ENCODE measurements at places on chromosomes 11 and 22. TPM values are rescaled to one million over a fixed set of nuclear protein-coding genes. Genes with fewer than 3 reads are reported as not detected.

DNA sequence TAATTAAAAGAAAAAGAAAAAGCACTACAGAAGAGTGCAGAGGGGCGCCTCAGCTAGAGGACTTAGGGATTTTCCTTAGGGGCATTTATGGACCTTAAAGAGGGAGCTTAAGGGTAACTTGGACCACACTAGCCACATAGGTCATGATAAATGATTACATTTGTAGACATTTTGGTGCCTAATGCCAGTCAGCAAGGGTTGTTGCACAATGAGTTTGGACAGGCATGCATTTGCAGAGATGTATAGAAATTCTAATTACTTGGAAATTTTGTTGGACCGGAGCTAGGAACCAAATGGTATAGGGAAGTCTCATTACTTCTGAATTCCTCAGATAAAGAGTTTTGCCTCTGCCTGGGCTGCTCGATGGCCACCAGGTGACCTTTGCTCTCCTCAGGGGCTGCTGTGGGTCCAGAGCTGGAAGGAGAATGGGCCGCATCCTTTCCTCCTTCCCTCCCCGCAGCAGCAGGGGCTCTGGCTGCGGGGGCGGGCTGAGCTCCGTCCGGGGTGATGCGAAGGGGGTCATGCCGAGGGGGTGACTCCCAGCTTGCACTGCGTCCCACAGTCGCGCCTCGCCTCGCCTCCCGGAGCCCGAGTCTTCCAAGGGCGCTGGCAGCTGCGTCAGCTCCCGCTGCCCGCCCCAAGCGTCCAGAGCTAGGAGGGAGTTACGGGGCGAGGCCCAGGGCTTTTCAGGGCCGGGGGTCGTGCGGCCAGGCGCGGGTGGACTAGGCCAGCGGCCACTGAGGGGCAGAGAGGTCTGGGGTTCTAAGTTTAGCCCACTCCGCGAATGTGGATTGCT, 20.3 kb upstream of the MALAT1 start:
- DNase-seq, result no peak

DNA sequence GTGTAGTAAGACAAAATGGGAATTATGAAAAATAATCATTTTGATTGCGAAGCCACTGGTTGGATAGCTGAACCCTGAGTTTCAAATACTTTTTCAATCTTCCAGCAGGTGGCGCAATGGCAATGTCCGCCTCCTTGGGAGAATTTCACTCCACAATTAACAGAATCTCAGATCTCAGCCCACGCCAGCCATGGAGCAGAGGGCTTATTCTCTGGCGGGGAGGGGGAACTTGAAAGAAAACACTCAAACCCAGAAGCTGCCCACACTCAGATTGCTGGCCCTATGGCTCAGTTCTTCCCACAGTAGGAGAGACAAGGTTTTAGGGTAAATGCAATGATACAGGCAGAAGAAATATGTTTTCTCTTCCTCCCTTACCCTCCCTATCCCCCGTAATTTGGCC, 38.7 kb upstream of the RCN1 start:
- peak; percentile 34 for DNase-seq

DNA sequence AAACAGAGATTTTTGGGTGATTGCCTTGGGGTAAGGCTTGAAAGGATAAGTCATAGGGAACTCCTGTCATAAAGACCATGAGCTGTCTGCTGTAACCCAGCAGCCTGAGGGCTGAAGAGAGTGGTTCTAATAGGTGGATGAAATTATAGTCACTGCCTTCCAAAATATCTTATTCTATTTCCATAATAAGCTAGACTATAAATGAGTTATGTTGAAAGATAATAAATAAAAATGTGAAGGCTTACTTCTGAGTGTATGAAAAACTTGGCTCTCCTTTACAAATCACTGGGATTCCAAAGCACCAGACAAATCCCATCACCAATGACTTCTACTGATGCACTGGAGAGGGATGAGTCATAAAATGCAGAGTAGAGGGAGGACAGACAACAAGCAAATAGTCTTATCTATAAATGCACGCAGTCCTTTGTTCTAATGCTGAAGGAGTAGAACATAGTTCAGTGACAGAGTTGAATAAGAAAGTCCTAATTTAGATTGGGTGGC, 775.0 kb upstream of the LRRC4C start:
- no peak for DNase-seq

- DNase-seq, result peak; percentile 56
These were observed 1.1 kb upstream of the APLP2 start for GRCh38 chr11:130068546-130068985.

GRCh38 chr22:43956805-43957463, 1.7 kb downstream of the SAMM50 start:
- DNase-seq, result no peak

DNA sequence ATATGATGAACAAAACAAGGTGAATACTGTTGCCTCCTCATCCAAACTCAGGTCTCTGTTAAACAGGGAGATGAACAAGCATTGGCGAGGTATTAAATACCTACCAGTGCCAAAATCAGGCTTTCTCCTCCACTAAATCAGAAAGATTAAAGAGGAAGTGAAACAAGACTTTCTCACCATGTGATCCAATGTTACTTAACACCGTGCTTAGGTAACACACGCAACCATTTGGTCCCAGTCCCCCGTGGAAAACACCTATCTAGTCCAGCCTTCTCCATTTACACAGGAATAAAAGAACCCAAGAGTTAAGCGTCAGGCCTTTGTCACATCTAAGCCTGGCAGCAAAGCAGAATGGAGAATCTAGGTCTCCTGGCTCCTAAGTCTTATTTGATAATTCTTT, 34.5 kb downstream of the TENM4 start:
- DNase-seq, result no peak

Gene OR51E1
- total RNA-seq, result not detected

Gene OR8G5
- not detected for total RNA-seq

Gene FXYD6
- not detected for total RNA-seq

Measured in bronchial epithelial cell (primary cell).